ENCODE measurements at places on chromosomes 2 and 18.

GRCh38 chr18:78981989-78982620 lies 2.5 kb downstream of the SALL3 start:
- no peak for DNase-seq

GRCh38 chr2:164151522-164151921 lies 415.7 kb upstream of the FIGN start:
- no peak for DNase-seq

DNA sequence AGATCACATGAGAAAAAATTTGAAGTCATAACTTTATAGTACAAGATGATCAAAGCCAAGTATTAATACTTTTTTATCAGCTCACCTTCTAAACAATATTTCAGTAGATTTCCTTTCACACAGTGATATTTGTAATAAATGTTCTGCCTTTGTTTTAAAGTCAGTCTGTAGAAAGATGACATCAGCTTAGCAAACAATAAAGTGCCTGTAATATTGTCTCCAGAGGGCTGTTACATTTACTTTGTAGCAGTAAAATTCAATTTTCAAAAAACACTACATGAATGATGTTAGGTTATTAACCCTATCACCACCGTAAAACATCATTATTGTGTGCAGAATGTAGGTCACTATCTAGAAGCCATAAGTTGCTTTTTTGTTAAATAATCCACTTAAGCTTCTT lies 49.6 kb downstream of the ZEB2 start:
- no peak for DNase-seq

GRCh38 chr2:30871440-30871839 lies 64.2 kb upstream of the CAPN13 start:
- DNase-seq = no peak

GRCh38 chr2:226270285-226271058 lies 529.1 kb downstream of the IRS1 start:
- no peak for DNase-seq

DNA sequence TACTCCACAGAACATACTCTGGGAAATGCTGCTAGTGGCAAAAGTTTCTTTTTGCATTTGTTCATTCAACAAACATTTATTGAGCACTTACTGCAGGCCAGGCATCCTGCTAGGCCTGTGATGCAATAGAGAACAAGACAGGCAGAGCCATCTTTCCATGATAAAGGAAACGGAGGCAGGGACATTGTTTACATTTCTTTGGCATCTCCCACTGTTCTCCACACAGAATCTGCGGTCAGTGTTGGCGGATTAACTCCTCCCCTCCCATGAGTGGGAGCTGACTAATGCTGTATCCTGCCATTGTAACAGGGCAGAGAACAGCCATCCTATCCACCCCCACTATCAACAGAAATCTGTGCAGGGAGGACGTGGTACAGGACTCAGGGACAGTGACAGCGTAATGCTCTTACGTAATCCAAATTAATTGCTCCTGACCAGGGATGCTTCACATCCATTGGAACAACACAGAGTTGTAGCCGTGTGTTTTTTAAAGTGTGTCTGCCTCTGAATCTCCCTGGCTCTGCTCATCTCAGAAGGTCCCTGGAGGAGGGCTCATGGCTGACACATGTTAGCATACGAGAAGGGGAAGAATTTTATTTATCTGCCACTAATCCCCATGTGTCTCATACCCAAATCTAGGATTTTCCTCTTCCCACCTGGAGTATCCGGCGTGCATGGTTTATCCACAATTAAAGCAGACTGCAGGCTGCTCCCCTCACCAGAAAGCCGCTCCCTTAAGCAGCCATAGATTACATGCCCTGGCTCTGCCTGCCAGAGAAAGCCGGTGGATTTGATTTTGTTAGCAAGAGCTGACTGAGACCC lies 32.3 kb downstream of the STEAP3 start:
- no peak for DNase-seq

GRCh38 chr2:105324732-105325131 lies 4.8 kb downstream of the TGFBRAP1 start:
- no peak for DNase-seq

GRCh38 chr2:24919506-24920097 lies 435 bp downstream of the ADCY3 start:
- peak; percentile 35 for DNase-seq

DNA sequence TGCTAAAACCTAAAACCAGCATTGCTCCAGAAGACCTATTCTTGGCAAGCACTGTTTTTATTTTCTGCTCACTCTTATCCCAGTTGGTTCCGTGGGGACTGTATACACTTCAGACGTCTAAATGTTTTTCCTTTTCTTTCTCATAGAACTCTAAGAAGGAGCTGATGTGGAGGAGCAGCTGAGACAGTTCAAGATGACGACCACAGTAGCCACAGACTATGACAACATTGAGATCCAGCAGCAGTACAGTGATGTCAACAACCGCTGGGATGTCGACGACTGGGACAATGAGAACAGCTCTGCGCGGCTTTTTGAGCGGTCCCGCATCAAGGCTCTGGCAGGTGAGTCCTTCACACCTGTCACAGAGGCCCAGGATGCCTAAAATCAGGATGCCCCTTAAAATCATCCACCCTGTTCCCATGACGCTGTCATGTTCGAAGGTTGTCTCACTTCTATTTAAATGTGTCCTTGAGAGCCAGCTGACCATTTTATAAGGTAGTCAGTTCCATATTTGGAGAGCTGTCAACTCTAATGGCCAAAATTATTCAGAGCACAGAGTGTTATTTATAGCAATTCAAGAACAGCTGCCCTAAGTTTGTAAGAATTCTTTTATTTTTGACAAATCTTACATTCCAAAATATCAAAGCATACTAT lies 70.2 kb downstream of the SPTBN1 start:
- no peak for DNase-seq

DNA sequence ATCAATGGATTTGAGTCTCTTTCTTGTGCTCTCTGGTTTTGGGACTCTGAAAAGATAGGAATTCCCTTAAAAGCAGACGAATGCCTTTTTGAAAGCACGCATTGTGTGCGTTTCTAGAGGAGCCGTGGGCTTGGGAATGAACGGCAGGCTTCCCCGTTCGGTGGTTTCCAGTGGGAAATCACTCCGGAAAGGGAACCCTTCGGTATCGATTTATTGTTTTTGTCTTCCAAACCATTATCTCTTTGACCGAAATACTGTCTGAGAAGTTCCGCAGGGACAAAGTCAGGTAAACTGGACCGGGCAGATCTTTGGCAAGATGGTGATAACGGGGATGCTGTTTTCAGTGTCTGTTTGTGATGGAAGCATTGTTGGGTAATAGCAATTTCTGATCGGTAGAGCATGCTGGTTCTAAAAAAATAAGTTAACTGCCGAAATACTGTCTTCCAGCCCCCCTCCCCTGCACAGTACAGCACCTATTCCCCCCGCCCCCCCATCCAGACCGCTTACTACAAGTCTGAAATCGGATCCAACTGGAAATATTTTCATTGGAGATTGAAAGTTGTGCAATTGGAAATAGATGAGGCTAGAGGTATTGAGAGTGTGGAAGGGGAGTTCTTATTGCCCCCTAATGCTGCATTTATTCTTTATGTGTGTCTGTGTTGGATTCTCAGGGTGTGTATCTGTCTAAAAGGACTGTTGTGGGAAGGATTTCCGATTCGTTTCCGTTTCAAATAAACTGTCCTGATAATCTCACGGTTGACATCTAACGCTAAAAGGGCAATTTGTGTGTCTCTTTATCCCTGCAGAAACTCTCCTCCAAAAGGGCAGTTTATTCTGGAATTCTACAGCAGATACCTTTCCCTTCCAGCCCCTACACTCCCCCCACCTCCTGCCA lies 635 bp downstream of the SETBP1 start:
- DNase-seq = peak; percentile 42

DNA sequence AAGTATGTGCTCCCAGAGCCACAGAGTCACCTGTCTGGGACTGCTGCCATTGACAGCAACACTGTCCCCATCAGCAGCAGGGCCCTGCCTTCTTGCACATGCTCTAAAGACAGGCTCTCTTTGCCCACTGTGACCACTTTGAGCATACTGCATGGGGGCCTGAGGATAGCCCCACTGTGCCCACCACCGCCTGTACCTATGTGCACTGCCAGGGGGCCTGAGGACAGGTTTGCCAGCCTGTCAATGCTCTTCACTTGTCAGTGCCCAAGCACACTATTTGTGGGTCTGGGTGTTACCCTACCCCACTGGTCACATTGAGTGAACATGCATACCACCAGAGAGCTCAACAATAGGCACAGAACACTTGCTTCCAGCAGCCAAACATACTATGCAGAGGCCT lies 1137.0 kb upstream of the FANCL start:
- DNase-seq = no peak

DNA sequence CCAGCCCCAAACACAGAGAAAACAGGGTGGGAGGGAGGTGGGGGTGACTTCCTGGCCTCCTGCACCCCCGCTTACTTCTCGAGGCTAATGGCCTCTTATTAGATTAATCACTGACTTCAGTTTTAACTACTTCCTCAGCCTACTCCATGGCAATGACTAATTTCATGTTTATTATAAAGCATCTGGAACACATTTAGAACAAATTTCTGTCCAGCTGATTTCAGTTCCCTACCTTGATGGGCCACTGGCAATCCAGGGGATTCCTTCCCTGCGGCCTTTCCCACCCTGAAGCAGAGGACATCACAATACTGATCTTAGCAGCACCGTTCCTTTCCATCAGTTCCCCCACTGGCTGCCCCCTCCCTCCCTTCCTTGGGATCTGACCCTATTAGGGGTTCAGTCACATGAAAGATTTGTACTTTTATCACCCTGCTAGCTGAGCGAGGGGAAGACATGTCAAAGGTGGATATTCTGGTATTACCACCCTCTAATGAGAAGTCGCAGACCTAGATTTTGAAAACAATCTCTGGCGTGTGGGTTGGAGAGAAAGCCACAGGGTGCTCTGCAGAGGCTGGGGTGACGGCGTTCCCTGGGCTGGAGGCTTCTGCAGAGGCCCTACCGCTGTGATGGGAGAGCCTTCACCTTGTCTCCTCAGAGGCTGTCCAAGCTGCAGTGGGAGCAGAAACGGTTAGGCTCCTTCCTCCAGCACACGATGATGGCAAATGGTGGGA lies 67.6 kb downstream of the KIAA2012 start:
- DNase-seq = no peak

- DNase-seq = peak; percentile 33
These were observed 38.7 kb downstream of the PKDCC start for GRCh38 chr2:42086500-42086953.

- DNase-seq = no peak
These were observed 105.3 kb downstream of the CABLES1 start for GRCh38 chr18:23240609-23240930.

- DNase-seq = no peak
These were observed 142.6 kb downstream of the INHBB start for GRCh38 chr2:120488531-120488930.

GRCh38 chr2:60441800-60442199 lies 111.7 kb downstream of the BCL11A start:
- no peak for DNase-seq

DNA sequence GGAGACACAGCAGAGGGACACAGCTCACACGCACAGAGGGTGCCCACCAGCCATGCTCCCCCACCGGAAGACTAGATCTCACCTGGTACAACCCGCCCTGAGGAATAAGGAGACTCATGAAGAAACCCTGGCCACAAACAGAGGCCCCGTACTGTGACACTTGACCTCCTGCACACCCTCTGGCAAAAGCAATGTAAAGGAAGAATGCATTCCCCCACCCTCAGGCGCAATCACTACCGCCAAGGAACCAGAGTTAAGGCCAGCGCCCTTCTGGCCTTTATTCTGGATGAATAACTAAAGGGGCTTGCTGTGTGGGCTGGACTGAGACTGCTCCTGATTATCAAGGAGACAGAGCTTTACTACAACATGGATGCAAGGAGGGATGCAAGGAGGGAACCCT lies 509.2 kb upstream of the SPHKAP start:
- no peak for DNase-seq

GRCh38 chr2:116979916-116980764 lies 834.4 kb upstream of the DDX18 start:
- no peak for DNase-seq

DNA sequence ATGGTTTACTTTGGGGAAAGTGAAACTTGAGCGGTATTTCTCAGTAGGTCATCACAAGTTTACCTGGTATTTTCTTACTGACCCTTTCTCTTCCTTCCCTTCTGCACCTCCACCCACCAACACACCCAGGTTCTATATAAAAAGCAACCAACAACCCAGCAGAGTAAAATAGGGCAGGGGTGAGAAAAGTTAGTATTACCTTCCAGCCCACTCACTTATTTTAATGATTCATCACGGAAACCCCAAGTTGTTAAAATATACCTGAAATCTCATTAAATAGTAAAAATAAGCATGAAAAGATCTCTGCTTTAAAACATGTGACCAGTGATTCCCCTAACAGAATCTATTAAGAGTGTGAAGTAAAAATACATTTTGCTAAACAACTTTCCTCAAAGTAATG lies 306.1 kb downstream of the ZEB2 start:
- DNase-seq = no peak

GRCh38 chr2:163828771-163829170 lies 93.0 kb upstream of the FIGN start:
- no peak for DNase-seq

DNA sequence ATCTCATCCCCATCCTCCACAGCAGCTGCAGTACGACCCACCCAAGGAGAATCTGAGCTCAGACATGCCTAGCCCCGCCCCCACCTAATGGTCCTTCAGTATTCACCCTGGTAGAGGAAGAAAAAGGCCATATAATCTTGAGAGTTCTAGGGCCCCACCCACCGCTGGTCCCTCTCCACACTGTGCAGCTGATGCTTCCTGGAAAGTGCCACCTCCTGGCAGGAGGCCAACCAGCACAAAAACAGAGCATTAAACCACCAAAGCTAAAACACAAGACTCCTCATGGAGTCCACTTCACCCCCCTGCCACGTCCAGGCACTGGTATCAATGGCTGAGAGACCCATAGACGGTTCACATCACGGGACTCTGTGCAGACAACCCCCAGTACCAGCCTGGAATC lies 40.7 kb downstream of the MC4R start:
- DNase-seq = no peak

GRCh38 chr18:43936176-43936575 lies 658.9 kb upstream of the SYT4 start:
- DNase-seq = no peak

DNA sequence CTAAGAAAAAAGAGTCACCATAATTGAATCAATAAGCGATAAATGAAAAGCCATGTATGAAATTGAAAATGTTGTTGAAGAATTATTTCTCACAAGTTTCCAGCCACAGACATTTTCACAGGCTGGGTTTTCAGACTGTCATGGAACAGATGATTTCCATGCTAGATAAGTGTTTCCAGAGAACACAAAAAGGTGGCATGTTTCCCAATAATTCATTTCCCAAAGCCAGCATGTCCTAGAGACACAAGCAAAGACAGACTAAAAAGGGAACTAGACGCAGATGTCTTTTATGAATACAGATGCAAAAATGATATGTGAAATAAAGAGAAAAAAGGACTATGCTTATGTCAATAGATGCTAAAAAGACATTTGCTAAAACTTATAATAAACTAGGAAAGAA lies 255.1 kb downstream of the EIPR1 start:
- no peak for DNase-seq

GRCh38 chr2:169462896-169463695 lies 16.2 kb upstream of the BBS5 start:
- DNase-seq = no peak

- no peak for DNase-seq
These were observed 19.1 kb downstream of the SULT1C4 start for GRCh38 chr2:108396845-108397244.

- no peak for DNase-seq
These were observed 308.2 kb downstream of the FBXO15 start for GRCh38 chr18:73839441-73839840.
